ENCODE measurements at places on chromosomes 3 and 15.

GRCh38 chr15:42056934-42057798 lies 36.3 kb upstream of the PLA2G4E start:
- DNase-seq = no peak

DNA sequence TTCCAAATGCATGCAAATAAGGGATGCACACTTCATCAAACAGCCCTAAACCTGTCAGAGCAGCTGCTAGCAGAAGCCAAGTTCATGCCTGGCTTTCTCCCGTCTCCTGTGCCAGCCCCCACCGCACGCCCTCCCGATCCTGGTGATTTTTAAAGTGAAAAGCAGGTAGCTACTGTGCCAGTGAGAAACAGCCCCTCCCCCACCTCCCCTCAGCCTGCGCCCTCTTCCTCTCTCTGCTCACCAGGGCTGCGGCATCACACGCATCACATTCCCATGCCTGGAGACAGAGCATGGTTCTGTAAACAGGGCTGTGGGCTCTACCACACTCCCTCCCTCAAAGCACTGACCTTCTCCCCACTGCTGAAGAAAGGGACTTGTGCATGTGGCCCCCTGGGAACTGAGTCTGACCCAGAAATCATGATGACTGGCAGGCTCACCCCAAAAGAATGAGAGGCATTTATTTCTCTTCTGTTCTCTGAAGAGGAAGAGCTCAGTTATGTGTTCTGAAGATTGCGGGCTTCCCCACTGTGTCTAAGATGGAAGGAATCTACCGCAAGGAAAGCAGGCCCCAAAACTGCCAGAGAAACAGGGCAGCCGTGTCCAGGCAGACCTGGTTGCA lies 14.5 kb upstream of the SLC6A1 start:
- no peak for DNase-seq

GRCh38 chr3:138426211-138426610 lies 8.2 kb upstream of the ESYT3 start:
- no peak for DNase-seq

GRCh38 chr3:72560846-72561675 lies 287.2 kb downstream of the SHQ1 start:
- no peak for DNase-seq

DNA sequence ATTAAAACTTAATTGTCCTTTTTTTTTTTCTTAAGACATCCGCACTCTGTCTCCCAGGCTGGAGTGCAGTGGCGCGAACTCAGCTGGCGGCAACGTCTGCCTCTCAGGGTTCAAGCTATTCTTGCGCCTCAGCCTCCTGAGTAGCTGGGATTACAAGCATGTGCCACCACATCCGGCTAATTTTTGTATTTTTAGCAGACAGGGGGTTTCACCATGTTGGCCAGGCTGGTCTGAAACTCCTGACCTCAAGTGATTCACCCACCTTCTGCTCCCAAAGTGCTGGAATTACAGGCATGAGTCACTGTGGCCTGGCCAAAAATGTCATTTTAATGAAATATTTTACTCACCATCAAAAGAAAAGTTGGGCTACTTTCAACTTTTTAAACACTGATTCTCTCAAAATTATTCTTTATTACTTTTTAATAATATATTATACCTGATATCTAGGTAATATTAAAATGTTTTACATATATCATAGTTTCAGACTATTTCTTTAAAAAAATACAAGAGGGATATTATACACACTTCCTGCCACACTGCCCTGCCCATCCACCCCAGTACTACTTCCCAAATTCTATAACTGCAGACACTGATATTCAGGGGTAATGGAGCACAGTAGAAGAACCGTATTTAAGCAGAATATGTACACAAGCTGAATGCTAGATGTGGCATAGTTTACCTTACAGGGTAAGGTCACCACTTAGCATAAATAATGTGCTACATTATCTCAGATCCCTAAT lies 723.9 kb upstream of the ZNF385D start:
- no peak for DNase-seq

DNA sequence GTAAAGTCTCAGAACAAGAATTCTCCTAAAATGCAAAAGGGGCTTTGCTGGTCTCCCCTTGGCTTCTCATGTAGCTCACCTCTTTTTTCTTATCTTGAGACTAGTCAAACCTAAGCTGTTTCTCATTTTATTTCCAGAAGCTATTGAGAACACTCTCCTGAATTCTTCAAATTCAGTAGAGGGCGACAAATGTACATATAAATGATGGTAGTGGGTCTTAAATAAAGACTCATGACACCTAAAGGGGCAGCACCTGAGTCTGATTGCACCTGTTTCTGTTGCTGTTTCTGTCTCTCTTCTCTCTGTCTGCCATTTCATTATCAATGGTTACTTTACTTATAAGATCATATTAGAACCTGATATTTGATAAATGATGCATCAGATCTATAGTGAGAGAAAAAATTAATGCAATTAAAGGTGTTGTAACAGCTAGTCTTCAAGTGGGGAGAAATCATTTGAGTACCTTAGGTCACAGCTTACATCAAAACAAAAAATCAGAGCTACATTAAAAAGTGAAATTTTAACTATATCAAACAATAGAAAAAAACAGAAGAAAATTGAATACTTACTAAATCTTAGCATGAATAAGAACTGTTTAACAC lies 7.0 kb downstream of the ADIPOQ start:
- no peak for DNase-seq

DNA sequence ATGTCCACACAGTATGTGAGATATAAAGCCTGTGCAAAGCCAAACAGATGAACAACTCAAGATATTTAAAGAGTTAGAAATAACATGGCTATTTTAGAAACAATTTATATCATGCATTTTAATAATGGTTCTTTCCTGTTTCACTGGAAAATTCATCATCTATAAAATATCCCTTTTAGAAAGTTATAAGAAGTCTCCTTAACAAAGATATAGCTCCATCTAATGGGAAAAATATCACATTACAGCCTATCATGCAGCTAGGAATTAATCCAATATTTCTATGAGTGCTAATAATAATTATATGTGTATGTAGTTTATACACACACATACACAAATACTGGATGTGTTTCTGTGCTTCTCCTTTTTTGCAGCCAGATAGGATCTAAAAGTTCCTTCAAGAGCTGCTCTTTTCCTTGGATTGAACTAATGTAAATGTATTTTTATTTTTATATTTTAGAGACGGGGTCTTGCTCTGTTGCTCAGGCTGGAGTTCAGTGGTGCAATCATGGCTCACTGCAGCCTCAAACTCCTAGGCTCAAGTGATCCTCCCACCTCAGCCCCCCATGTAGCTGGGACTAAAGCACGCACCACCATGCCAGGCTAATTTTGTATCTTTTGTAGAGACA lies 21.6 kb downstream of the RPL22L1 start:
- DNase-seq = no peak

GRCh38 chr15:85407421-85408269 lies 27.2 kb downstream of the AKAP13 start:
- peak; percentile 32 for DNase-seq

DNA sequence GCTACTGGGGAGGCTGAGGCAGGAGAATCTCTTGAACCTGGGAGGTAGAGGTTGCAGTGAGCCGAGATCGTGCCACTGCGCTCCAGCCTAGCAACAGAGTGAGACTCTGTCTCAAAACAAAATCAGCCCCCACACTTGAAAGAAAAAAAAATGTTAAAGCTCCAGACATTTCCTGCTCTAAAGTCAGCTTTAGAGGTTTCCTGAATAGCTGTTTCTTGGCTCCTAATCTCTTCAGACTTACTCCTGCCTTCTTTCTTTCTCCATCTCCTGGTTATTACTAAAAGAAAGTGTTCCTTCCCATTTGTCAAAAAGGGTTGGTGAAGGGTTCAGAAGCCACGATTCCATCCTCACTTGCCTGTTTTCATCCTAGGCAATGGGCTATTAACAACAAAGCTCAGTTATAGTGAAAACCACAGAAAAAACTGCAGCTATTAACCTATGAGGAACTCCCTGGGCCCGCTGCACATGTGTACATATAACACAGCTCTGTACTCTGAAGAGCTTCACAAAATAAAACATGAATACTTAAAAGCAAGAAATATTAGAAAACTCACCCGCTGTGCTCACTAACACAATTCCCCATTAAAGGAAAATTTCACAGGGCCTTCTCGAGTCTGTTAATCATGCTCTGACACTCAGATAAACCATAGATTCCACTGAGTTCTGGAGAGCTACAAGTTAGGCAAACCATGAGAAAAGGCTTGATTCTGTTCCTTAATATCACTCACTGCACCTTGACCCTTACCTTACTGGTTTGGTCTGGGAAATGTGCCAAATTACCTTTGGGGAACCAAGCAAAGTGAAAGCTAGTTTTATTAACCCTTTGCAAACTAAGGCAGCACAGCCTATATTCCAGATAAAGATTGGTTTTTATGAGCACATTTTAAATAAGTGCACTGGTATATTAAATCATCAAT lies 89.9 kb upstream of the TSPAN3 start:
- no peak for DNase-seq

- no peak for DNase-seq
Observed at GRCh38 chr15:80780416-80781221, 1.4 kb downstream of the CEMIP start.

GRCh38 chr3:13219902-13220296 lies 146.7 kb upstream of the IQSEC1 start:
- no peak for DNase-seq

DNA sequence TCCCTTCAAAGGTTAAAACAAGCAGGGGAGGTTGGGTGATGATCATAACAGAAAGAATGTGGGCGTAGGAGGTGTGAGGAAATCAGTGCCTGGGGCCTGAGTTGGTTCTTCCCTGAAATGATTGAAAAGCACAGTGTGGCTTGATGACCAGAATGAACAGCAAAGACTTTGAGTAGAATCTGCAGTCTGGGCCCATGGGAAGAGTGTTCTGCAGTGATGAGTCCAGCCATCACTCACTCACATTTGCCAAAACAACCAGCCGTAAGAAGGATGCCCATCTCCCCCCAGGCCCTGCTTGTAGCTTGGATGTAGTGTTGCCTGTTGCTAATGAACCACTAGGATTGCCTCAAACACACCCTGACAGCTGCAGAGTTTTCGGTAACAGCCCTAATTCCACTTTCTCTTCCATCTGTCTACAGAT lies 67.9 kb downstream of the VGLL3 start:
- no peak for DNase-seq

DNA sequence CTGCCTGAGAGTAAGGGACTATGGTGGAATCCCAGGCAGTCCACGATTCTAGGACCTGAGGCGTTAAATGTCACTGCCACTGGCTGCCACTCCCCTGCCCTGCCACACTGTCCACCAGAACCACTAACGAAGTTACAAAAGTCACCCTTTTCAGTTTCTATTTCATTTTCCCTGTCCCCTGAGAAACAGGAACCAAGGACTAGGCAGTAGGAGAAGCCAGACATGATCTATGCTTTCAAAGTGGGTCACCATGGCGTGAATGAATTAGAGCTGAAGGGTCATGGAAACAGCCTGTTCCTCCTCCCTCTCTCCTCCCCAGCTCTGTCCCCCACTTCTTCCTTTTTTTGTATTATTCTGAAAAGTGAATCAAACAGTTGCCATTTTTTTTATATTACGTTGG lies 9.1 kb upstream of the ADPRH start:
- no peak for DNase-seq

GRCh38 chr3:55267206-55267930 lies 219.7 kb downstream of the WNT5A start:
- DNase-seq = no peak

DNA sequence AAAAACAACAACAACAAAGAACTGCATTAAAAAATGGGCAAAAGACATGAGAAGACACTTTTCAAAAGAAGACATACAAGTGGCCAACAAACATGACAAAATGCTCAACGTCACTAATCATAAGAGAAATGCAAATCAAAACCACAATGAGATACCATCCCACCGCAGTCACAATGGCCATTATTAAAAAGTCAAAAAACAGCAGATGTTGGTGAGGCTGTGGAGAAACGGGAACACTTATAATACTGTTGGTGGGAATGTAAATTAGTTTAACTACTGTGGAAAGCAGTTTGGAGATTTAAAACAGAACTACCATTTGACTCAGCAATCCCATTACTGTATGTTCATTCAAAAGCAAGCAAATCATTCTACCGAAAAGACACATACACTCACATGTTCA lies 15.1 kb downstream of the EIF1B start:
- DNase-seq = no peak

DNA sequence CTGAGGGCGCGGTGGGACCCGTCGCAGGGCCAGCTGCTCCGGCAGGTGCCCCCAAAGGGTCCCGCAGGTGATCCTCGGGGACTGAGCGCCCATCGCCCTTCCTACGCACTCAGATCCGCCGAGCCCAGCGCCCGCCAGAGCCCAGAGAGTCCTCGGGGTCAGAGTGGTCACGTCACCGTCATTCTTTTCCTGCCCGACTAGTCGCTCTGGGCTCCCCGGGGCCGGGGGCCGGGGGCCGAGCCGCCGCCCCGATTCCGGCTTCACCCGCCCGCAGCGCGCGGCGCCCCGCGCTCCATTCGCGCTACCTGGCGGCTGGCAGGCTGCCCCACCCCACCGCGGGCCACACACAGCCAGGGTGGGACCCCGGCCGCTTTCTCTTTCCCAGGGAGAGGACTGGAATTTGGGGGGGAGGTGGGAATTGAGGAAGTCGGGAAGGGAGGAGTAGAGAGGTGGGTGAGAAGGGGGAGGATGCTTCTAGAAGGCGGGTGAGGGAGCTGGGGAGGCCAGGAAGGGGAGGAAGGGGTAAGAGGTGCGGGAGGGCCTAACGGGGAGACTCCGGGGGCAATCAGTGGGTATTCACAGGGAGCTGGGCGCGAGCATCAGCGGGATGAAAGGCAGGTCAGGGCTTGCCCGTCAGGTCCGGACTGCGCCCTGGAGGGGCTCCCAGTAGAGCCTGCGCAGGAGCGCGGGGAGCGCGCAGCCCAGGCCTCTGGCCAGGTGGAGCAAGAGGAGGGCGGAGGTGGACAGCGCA lies 36.1 kb upstream of the EPHB3 start:
- no peak for DNase-seq

GRCh38 chr3:143697975-143698374 lies 150.3 kb downstream of the SLC9A9 start:
- DNase-seq = no peak

DNA sequence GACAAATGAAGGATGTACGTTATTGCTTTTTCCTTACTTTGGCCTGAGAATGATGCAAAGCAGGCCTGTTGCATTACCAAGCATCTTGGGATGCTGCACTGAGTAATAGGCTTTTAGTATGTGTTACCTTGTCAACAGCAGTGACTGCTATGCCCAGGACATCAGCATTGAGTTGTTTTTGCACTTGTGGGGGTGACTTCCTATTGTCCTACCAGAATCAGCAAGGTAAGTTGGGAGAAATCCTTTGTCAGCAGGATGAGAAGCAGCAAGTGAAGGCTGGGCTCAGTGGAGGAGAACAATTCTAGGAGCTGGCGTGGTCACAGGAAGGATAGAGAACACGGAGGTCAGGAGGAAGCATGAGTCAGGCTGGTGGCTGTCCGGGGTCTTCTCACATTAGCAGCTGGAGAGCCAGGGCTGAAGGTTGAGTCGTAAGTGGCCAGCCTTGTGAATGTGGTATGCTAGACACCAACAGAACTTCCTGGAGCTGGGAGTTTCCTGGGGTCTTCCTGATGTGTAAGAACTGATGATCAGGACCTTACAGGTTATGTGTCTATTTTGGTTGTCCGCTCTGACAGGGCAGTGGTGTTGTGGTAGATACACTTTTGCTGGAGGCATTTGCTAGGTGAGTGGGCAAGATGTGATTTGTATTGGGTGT lies 142.7 kb downstream of the FNDC3B start:
- DNase-seq = no peak

GRCh38 chr15:65095011-65095746 lies 18.6 kb downstream of the KBTBD13 start:
- no peak for DNase-seq

- DNase-seq = no peak
Observed at GRCh38 chr15:27638958-27639357, 460.2 kb downstream of the OCA2 start.
